Activated CD8-positive, alpha-beta memory T cell treated with anti-CD3 and anti-CD28 coated beads for 1 hour (primary cell): ENCODE measurements at places on chromosomes 3 and 15.

GRCh38 chr3:61862614-61863289 lies 301.4 kb downstream of the PTPRG start:
- no peak for DNase-seq

DNA sequence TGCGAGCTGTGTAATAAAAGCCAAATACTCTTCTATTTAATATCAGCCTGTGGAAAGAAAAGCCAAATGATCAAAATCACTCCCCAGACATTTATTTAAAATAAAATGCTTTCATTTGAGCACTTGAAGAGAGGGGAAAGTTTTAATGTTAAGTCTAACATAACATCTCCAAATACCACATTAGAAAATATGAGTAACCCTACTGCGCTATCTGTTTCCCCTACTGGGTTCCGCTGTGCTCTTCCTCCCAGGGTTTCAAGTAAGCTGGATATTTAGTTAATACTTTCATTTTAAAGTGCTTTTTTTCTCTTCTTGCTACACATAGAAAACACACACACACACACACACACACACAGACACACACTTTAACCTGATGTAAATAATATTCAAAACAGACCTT lies 6.7 kb upstream of the VGLL4 start:
- DNase-seq = no peak

- DNase-seq = no peak
These were observed 385.6 kb downstream of the SHQ1 start for GRCh38 chr3:72462595-72463011.

DNA sequence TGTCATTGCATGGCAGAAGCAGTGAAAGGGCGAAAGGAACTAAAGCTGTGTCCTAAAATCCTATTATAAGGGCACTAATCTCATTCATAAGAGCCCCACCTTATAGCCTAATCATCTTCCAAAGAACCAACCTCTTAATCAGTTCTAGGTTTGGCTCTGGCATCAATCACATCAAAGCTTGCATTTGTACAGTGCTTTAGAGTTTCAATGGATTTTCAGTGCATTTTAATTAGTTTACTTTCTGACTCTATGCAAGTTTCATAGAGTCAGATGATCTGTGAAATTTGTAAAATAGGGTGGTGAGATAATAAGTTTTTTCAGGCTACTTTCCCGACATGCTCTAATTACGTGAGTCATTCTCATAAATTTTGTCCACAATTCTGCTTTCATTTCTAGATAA lies 341.1 kb downstream of the DIPK2A start:
- no peak for DNase-seq

GRCh38 chr3:60469481-60469880 lies 781.8 kb downstream of the FHIT start:
- DNase-seq = no peak

DNA sequence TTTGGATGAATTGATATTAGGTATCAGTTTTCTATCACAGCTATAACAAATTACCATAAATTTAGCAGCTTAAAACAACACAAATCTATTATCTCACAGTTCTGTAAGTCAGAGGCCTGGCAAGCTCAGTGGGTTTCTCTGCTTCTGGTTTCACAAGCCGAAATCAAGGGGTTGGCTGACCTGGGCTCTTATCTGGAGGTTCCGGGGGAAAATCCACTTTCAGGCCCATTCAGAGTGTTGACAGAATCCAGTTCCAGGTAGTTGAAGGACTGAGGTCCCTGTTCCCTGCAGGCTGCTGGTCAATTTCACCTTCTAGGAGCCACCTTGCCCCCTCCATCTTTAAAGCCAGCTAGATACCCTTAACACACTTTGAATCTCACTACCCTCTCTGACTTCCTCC lies 11.1 kb upstream of the HHATL start:
- DNase-seq = no peak

- DNase-seq = no peak
These were observed 133.4 kb upstream of the WNT5A start for GRCh38 chr3:55620351-55621025.

- DNase-seq = no peak
These were observed 5.3 kb downstream of the SEMA3G start for GRCh38 chr3:52439426-52440248.

DNA sequence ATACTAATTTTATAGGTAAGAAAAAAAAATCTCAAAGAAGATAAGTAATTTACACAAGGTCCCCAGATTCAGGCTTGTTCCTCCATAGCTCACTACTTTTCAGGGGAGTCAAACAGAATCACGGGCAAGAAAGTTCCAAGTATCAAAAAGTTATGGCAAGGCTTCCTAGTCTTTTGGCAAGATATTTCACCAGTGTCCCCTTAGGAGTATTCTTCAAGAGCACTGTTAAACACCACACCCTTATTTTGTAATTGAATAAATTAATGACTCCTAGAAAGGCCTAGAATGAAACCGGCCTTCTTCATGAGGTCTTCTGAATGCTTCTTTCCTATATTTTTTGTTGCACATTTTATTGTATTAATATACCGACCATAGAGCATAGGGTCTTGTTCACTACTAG lies 109.7 kb downstream of the MYLK start:
- no peak for DNase-seq

- DNase-seq = no peak
These were observed 454.0 kb upstream of the CADM2 start for GRCh38 chr3:84504761-84505160.

DNA sequence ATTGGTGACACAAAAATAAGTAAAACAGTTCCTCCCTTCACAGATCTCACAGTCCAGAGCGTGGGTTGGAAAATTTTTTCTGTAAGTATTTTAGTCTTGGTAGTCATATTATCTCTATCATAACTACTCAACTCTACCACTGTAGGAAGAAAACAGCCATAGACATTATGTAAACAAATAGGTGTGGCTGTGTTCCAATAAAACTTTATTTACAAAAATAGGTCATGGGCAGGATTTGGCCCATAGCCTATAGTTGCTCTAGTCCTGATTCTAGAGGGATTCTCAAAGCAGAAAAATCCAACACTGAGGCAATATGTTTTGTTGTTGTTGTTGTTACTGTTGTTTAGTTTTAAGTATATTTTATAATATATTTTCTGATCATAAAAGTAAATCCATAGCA lies 206.1 kb upstream of the GADL1 start:
- DNase-seq = no peak

DNA sequence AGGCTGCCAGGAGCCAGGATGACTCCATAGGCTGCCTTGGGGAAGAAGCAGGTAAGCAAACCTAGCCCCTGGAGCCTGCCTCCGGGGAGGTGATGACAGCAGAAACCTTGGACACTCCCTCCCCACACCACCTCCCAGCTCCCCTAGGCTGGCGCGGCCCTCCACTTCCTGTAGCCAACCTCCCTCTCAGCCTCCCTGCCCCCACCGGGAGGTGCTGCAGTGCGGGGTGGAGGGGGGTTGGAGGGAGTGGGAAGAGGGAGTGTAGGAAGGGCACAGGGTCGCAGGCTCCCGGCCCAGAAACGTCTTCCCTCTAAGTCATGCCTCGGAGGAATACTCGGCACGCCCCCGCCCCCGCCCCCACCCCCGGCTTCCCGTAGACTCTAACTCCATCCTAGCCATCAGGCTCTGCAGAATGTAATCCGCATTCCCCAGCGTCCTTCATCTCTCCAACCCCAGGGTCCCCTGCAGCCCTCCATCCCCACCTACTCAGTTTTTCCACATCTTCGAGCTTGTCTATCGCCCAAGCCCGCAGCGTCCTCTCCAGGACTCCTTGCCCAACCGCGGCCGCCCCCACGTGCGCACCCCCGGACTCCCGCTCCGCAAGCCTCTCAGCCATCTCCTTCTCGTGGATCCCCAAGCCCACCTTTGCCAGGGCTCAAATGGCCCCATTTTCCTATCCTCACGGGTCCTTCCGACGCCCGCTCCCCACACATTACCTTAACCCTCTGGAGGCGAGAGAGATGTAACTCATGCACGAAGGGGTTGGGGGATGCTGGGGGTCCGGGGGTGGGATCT lies 528 bp downstream of the LPCAT4 start:
- DNase-seq = no peak

DNA sequence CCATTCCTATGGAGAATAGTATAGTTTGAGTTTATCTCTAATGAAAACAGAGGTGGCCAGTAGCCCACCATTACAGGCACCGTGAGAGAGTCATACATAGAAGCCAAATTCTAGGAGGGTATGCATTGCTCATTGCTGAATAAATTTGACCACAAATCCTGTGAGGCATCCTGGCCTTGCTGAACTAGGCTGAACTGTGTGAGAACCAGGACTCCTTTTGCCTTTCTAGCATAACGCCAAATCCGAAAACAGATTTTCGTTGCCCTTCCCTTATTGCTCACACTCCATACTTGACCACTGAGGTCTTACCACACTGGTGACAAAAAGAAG lies 50.4 kb downstream of the SLC2A2 start:
- DNase-seq = no peak
